AG04449 (cell line): ENCODE measurements at places on chromosomes 2 and 18.
A peak's percentile ranks its signal among the peaks of the same experiment; 100 is the strongest.

DNA sequence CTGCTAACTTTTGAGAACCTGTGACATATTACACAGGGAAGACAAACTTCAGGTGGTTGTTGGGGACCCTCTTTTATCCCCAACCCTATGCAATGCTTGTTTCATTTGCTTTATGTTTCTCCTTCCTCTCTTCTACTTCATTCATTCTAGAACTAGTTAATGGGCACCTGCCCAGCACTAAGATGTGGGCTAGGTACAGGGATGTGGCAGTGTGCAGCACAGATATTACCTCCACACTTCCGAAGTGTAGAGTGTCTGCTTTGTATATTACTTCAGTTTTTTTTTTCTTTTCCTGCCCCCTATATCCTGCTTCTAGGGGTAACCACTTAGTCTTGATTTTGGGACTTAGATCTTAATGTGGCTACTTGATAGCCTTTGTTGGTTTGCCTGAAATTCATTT, 35.1 kb downstream of the CD28 start:
- DNase-seq: no peak

DNA sequence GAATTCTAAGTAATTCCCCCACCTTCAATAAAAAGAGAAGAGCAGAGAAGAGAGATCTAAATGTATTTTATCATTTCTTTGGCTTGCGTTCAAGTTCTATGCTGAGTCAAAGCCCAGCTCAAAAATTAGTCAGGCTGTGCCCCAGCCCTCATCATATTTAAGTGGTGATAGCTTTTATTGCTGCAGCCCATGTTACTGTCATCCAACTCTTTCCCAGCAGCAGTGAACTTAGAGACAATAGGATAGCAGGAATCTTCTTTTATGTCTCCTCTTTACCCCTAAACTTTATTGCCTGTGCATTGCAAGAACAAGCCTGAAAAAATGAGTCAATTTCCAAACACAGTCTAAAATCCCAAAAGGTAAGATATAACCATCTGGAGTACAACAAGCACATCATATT, 1599.3 kb upstream of the PIK3C3 start:
- peak; percentile 19 for DNase-seq

DNA sequence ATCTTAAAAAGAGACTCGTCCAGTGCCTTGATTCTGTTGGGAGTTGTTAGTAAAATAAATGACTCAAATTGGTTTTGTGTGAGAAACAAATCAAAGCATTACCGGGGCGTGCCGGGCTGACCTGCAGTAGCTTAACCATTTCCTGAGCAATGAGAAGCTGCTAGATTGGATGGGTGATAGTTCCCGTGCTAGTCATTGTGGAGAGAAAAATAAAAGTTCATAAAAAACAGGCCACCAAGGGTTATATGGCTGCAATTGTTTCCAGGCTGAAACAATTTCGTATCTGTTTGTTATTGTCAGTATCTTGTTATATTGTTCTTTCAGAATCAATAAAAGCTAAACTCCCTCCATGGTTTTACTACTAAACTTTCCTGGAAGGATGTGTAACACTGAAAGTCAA, 314.4 kb downstream of the MTX2 start:
- no peak for DNase-seq

GRCh38 chr2:134463699-134464022, 209.8 kb downstream of the MGAT5 start:
- no peak for DNase-seq

DNA sequence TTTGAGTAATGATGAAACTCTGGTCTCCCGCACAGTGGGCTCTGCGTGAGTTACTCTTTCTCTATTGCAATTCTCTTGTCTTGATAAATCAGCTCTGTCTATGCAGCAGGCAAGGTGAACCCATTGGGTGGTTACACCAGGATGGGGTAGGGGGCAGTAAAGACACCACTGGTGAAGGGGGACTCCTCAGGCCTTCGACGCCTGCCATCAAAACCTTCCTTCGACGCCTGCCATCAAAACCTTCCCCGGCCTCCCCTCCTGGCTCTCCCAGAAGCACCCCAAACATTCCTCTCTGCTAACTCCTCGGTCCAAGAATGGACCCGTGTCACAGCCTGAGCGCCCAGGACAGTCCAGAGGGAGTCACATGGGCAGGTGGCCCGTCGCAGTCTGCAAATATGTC, 4.8 kb upstream of the STARD7 start:
- DNase-seq: no peak

- DNase-seq: no peak
Observed at GRCh38 chr2:237556773-237557632, 9.4 kb upstream of the PRLH start.

DNA sequence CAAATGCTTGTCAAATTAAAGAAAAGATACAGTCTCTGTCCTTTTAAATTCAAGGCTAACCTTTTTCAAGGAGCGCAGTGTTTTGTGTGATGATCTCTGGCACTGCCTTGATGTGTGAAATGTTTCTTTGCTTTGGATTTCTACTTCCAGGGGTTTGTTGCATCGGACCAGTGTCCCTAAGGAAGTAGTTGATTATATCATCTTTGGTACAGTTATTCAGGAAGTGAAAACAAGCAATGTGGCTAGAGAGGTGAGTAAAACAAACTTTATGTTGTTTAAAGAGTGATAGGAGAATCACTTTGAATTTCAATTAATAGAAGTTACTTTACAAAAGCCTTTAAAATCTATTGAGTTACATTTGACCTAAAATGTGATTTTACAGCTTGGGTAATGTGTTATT, 28.8 kb downstream of the HADHB start:
- no peak for DNase-seq

GRCh38 chr2:44233450-44234128, 41.7 kb upstream of the SLC3A1 start:
- peak; percentile 24 for DNase-seq

- peak; percentile 45 for DNase-seq
Observed at GRCh38 chr2:60806988-60807681, 51.1 kb downstream of the PAPOLG start.

DNA sequence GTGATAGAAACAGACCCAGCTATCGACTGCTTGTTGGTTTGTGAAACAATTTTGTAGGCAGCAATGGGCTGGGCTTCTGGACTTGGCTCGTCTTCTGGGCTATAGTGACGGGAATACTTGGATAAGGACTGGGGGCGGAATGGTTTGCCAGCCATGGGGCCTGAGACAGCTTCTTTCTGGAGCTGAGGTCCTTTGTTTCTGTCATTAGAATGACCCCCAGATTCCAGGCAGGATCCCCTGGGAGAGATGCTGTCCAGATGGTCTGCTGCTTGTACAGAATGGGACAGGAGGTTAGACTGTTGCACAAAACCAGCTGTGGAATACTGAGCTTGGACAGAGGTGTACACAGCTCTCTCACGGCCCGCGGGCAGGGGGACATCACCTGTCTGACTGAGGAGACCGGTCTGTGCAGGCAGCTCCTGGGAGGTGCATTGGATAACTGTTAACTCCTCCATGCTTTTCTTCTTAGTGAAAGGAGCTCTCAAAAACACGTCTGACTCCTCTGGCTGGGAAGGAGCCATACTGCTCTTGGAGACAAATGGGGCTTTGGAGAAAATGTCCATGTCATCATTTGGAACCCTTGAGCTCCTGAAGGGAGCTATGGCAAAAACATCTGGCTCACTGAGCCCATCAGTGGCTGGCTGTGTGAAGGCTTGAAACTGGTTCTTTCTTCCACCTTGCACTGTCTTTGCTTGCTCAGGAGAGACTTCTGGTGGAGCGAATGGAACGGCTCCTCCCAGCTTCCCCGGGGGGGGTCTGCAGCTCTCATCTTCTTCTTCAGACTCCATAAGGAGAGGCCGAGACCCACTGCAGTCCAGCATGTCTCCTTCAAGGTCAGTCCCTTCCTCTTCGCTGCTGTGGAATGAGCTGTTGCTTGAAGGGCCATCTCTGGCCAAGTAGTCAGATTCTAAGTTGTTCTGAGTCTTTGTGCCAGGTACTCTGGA, 28.6 kb upstream of the NFU1 start:
- no peak for DNase-seq

DNA sequence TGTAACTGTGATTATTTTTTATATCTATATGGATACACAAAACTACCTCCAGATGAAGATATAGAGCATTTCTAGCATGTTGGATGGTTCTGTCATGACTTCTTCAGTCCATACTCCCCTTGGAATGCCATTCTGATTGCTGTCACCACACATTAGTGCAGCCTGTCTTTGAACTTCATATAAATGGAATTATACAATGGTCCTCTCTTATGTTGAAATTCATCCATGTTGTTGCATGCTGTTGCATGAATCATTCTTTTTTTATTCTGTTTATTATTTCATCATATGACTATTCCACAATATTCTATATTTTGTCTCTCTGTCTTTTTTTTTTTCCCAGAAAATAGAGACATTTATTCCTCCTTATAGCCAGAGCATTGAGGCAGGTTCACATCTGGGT, 74.1 kb downstream of the OSBPL6 start:
- no peak for DNase-seq

DNA sequence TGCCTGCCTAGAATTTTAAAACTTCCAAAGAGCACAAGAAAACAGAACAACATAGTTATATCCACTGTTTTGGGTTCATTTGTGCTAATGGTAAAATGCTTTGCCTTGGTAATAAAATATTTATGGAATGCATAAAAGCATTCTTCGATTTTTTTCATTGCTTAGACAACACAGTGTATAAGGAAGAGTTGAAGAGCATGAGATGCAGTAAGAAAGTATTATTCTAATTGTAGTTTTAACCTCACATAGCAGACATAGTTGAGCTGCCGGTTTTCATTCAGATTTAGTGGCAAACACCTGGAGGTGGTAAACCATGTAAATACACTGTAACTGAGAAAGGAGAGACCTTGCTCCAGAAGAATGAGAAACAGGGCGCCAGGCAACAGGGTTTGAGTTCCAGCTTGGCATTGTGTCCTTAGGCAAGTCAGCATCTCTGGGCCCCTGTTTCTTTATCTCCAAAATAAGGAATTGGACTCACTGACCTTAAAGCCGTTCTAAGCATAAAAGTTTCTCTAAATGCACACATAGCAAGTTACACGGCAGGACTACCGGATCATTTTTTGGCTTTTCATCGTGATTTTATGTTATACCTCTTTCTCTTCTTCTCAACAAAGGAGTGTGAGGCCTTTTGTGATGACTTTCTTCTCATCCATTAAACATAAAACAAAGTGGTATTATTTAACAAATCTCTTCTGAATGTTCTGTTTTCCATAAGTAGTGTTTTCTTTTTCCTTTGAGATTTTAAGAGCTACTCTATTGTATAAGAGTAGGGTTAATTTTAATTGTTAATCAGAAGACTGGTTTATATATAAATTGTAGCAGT, 7.9 kb downstream of the UGP2 start:
- DNase-seq: no peak

- DNase-seq: peak; percentile 70
Observed at GRCh38 chr2:73823916-73824523, 4.7 kb upstream of the STAMBP start.

- no peak for DNase-seq
Observed at GRCh38 chr2:143171817-143172216, 42.6 kb downstream of the ARHGAP15 start.

GRCh38 chr2:234789556-234790325, 162.1 kb upstream of the SH3BP4 start:
- DNase-seq: no peak

DNA sequence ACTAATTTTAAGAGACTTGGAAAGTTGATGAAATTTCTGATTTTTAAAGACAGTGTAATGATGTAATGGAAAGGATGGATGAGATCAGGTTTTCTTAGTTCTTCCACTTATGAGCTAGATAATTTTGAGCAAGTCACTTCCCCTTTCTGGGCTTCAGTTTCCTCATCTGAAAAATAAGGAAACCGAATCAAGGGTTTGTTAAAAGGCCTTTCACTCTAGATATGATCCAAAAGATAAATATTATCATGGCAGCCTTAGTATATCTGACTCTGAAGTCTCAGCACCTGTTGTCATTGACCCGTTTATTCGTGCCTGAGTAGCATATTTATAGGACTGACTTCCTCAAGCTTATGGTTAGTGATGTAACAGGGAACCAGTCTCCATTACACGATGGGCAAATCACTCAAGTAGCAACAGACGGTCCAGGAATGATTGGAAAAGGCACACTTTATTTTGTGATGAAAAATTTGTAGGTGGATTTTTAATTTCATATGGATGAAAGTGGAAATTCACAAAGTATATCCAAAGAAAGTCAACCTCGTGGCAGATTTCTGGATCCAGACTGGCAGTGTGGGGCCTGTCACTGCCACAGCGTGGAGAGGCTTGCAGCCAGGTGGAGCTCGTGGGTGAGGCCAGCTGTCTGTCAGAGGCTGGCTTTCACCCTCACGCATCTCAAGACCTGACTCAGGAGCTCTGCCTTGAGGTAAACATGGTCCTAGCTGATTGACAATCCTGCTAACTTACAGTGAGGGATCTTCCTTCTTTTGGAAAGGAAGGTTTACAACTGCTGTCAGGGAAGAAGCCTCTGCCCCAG, 137.9 kb upstream of the CXCR4 start:
- no peak for DNase-seq

GRCh38 chr2:18465979-18466378, 94.5 kb downstream of the RDH14 start:
- DNase-seq: no peak

- DNase-seq: peak; percentile 38
Observed at GRCh38 chr2:203594541-203594940, 59.4 kb upstream of the RAPH1 start.

GRCh38 chr2:17122887-17123501, 395.2 kb downstream of the RAD51AP2 start:
- DNase-seq: no peak

- DNase-seq: no peak
Observed at GRCh38 chr2:66481100-66481549, 46.2 kb downstream of the MEIS1 start.

DNA sequence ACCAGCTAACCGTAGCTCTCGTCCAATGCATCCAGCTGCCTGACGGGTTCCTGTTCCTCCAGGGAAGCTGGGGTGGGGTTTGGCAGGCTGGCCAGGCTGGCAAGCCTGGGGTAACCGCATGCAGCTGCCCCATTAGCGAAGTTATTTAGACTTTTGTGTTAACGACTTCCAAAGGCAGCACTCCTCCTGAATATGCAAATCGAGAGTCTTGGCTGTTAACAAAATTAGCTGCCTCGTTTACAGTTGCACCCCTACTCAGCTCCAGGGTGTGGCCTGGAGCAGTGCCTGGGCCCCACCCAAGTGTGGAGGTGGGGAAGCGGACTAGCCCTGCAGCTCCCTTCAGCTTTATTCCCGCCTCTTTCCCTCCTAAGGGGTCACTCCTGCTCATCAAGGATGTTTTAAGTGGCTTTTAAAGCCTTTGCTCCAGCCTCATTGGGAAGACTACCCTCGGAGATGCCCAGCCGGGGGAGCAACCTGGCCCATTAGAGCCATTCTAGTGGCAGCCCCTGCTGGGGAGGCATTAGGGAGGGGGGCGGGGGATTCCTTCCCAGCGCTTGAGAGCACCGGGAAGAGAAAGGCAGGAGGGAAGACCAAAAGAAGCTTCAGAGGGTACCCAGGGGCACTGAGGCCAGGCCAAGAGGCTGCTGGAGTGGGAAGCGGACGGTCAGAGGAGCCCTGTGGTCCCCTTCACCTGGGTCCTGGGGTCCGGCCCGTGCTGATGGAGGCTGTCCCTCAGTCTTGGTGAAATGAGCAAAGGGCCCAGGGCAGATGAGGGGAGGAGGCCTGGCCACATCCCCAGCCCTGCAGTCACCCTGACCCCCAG, 204.1 kb downstream of the CELF4 start:
- no peak for DNase-seq

- no peak for DNase-seq
Observed at GRCh38 chr2:163155279-163155883, 316.8 kb upstream of the KCNH7 start.

- DNase-seq: no peak
Observed at GRCh38 chr2:84878459-84878858, 2.4 kb downstream of the TRABD2A start.
